Osteocyte (in vitro differentiated cells): ENCODE measurements at places on chromosomes 2 and 18. TPM values are rescaled to one million over a fixed set of nuclear protein-coding genes. Genes with fewer than 3 reads are reported as not detected.

- H3K36me3 ChIP-seq: peaks cover 3% of the 10 kb centered on the region
- H3K27me3 ChIP-seq: no peaks in the 10 kb centered on the region
- H3K4me3 ChIP-seq: peak overlapping the region; percentile 23
- DNase-seq: no peak
Observed at GRCh38 chr2:43345872-43346271, 119.5 kb upstream of the ZFP36L2 start.

DNA sequence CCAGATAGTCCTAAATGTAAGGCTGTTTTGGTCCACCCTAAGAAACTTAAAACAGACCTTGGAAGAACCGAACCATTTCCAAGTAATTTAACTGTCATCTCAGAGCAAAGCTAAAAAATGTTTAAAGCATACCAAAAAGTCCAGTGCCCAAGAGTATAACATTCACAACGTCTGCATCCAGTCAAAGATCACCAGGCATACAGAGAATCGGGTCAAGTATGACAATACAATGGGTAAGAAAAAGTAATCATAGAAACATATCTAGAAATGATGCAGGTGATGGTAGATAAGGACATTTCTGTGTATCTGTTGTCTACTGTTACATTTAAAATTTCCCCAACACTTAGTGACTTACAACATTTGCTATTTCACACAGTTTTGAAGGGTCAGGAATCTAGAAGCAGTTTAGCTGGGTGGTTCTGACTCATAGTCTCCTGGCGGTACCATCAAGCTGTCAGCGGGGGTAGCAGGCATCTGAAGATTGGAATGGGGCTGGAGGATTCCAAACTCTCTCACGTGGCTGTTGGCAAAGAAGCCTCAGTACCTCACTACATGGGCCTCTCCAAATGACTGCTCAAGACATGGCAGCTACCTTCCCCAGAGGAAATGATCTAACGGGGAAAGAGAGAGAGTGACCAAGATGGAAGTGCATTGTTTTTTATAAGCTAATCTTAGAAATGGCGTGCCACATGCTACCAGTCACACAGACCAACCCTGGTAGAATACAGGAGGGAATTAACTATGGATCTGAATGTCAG is 36.6 kb upstream of the DYNC2LI1 start:
- H3K27me3 ChIP-seq: no peaks in the 10 kb centered on the region
- DNase-seq: no peak
- H3K36me3 ChIP-seq: peaks cover 13% of the 10 kb centered on the region
- peaks cover 18% of the 10 kb centered on the region for H3K4me1 ChIP-seq

DNA sequence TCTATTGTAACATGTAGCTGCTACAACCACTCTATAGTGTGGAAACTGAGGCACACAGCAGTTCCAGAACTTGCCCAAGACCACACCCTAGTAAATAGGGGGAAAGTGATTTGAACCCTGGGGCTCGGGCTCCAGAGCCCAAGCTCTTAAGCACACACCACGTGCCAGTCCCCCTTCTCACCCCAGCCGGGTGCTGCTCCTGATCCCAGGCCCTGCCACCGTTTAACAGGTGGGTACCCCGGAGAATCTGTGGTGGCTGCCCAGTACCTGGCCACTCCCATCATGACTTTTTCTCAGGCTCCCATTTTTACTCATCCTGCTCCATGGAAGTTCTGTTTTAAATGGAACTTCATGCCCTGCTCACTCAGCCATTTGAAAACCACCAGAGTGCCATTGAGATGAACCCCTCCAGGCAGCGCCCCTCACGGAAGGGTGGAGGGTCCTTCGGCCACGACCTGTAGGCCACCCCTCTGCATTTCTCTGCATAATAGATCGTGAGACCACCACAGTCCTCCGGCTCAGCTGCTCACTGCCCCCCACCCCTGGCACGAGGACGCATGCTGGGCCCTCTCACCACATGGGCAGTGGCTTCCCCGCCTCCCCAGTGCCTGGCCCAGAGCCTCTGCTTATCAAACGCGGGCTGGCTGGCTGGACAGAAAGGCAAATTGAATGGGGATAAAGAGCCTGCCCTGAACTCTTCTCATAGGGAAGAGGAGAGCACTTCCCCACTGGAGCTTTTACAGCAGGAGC is 42.1 kb downstream of the TMEM37 start:
- H3K4me3 ChIP-seq: no peak overlapping the region
- H3K36me3 ChIP-seq: no peaks in the 10 kb centered on the region
- H3K4me1 ChIP-seq: no peaks in the 10 kb centered on the region
- no peak overlapping the region for H3K27ac ChIP-seq
- H3K27me3 ChIP-seq: peaks cover 32% of the 10 kb centered on the region
- DNase-seq: no peak

The TMEM237 gene
- total RNA-seq: 37.9 and 38.6 TPM in 2 replicates

GRCh38 chr2:241739177-241739576 is 4.7 kb downstream of the D2HGDH start:
- H3K36me3 ChIP-seq: peaks cover 10% of the 10 kb centered on the region
- peaks cover 16% of the 10 kb centered on the region for H3K4me1 ChIP-seq
- H3K27me3 ChIP-seq: no peaks in the 10 kb centered on the region
- H3K27ac ChIP-seq: no peak overlapping the region
- no peak overlapping the region for H3K4me3 ChIP-seq

- no peak for DNase-seq
- H3K4me1 ChIP-seq: peaks cover 8% of the 10 kb centered on the region
- H3K4me3 ChIP-seq: peak within 1 kb of the TSS; percentile 56
- no peak within 1 kb of the TSS for H3K27ac ChIP-seq
- no peaks in the 10 kb centered on the region for H3K36me3 ChIP-seq
Observed at GRCh38 chr2:102619414-102620319, at the start of gene SLC9A2. TSS of gene SLC9A2 (plus strand) at chr2:102619553. CDS start at chr2:102619849, 296 bp downstream.
